OCI-M1 (cell line): ENCODE measurements at places on chromosomes 13 and 19.
A peak's percentile ranks its signal among the peaks of the same experiment; 100 is the strongest.

GRCh38 chr13:102291587-102292218 is 110.1 kb downstream of the FGF14 start:
- peak; percentile 70 for DNase-seq

DNA sequence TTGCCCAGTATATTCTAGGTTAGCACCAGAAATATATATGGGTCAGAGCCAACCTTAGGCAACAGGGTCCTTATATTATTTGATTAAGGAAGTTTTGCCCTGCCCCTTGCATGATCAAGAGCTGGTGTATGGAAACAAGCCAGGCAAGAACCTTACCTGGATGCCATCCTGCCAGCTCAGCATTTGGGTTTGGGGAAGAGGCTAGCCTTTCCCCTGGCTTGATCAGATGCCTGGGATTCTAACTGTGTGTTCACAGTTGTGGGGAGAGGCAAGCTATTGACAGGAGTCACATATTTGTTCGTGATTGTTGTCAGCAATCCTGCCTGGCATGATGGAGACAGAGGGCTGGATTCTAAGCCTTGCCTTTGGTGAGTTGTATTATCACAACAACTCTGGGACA is 260.0 kb upstream of the DACH1 start:
- no peak for DNase-seq

- DNase-seq = no peak
Observed at GRCh38 chr19:36962346-36962745, 46.2 kb downstream of the ZNF568 start.

- peak; percentile 60 for DNase-seq
Observed at GRCh38 chr13:40983259-40983658, 35.9 kb downstream of the ELF1 start.

DNA sequence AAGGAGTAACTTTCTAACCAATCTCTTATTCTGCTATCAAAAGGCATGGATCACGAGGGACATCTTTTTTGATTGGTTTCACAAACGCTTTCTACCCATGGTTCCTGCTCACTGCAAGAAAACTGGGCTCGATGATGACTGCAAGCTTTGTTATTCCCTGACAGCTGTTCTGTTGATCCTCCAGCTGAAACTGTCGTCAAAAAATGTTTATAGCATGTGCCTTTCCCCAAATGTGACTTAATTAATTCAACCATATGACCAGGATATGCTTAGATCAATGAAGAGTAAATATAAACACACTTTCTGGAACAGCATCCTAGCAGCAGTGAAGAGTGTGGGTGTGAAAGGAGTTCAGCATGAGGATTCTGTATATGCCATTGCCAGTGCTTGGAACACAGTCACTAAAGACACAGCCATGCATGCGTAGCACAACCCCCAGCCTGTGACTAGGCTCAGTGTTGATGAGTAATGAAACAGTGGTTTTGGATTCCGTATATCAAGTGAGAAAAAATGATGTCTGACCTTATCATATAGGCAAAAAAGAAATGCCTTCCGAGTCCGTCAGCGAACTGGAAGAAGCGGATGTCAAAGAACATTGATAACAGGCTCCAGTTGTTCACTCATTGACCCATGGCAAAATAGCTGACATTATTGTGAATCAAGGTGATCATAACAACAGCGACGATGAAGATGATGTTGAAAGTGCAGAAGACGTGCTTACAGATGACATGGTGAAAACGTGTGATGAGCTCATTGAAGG is 347.4 kb downstream of the FGF9 start:
- no peak for DNase-seq

DNA sequence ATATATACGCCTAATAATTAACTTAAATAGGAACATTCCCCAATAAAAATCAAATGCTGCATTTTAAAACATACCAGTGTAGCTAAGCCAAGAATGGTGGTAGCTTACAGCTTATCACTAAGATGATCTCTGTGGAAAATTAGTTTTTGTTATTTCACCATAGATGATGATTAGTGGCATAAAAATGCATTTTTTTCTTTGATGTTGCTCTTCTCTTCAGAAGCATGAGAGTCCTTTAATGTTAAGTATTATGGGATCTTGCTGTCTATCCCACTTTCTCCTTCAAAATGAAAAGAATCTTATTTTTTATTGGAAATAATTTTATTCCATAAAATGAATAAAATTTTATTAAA is 731.0 kb downstream of the SLITRK1 start:
- DNase-seq = no peak

GRCh38 chr19:35142606-35143230 is 337 bp upstream of the FXYD7 start:
- peak; percentile 67 for DNase-seq

- peak; percentile 17 for DNase-seq
Observed at GRCh38 chr13:82439159-82439904, 1442.9 kb downstream of the SLITRK1 start.

GRCh38 chr13:24146961-24147569 is 13.5 kb upstream of the SPATA13 start:
- no peak for DNase-seq

GRCh38 chr19:36028313-36029041 is 4.2 kb downstream of the CLIP3 start:
- DNase-seq = no peak

- DNase-seq = no peak
Observed at GRCh38 chr13:28031896-28032288, 43.4 kb upstream of the URAD start.

DNA sequence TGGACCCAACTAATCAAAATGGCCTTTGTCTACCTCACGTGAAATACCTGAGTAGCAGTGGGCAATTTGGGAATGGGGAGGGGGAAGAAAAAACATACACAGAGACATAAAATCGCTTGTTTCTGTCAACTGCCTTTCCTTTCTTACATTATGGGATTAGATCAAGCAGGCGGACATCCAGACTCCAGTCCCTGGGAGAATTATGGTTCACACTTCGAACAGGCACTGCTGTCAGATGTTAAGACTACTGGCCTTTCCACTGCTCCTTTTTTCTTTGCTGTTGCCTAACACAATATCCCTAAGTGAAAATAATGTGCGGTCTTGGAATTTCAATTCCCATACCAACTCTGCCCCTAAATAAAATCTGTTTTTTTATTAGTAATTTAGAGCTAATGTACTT is 1719.7 kb upstream of the SLC10A2 start:
- no peak for DNase-seq

DNA sequence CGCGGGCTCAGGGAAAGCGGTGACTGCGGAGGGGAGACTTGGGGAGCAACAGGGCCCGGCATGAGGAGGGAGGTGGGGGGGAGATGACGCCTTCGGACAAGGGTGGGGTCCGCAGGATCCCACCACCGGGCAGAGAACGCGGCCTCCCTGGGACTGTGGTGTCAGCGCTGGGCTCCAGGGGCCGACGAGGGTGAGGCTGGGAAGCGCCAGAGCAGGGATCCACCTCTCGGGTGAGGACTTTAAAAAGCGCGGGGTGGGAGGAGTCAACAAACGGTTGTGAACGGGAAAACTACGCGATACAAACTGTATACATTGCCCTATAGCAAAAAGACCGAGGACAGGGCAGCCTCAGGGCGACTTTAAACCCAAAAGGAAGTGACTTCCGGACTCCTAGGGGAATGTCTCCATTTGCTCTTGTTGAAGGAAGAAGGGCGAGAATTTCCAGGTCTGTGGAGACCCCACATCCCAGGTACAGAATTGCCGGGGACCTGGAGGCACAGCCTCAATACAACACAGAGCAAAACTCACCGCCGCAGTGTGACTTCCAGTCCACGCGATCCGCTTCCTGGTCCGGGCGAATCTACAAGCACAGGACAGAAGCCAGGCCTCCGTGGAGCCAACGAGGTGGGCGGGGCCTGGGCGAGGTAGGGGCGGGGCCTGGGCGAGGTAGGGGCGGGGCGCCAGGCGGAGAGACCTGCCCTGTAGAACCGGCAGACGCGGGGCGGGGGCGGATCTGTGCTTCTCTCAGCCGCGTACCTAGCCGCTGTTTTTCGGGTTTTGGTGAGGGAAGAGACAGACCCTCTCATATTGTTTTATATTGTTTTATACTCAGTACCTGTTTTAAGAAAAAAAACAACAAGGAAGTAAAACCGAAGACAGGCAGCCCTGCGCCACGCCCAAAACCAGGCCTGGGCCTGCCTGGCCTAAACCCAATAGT is at the start of gene ZNF888:
TSS of gene ZNF888 (minus strand) at position 588 of the 937 bp plus-strand sequence. CDS start 5,555 bp downstream, outside the sequence.
- DNase-seq = peak; percentile 96

DNA sequence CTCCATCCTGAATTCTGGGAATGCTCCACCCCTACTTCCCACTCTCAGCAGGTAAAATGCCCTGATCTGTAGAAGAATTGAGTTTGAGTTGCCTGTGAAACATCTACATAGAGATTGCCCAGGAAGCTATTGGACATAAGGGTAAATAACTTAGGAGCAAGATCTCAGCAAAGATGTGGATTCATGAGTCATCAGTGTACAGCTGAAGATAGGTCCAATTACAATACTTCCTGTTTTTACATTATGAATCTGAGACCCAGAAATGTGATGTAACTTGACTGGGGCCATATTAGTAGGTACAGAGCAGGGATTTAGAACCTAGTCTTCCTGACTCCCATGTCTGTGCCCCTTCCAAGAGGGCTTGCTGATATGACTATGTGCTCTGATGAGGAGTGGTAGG is 79.4 kb upstream of the FNDC3A start:
- DNase-seq = peak; percentile 81

DNA sequence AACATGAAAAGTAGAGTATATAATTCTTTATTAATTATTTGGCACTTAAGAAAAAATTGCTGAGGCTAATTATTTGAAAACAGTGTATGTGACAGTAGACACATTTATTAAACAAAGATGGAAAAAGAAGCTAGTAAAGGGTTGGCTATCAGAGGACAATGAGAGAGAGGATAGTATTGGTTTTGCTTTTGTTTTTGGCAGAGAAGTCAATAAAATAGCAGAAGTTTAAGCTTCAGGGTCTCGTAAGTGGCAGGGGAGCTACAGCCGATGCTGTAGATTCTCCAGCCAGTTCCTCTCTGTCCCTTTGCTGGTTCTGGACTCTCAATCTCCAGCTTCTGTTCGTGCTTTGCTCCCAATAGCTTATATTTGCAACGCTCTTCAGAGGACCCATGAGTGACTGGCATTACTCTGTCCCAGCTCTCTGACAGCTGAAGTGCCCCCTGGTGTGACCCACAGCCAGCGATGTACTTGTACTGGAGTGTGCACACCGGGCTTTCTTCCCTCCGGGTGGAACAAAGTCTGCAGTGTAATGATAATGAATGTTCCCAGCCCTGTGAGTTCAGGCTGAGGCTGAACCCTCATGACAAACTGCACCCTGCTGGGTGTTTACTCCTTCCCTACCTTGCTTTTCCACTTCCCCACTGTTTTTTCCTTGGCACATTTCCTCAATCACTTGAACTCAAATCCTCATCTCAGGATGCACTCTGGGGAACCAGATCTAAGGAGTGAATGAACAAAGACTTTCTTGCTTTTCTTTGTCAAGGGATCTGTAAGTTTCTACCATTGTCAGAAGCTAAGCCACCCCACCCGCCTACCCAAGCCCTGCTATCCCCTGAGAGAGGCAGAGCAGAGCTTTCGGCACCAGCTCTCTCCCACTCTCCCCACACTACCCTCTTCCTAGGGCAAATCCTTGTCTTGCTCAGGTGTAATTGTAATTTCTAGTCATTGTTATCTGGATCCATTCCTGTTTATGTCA is 254.8 kb downstream of the LHFPL6 start:
- peak; percentile 35 for DNase-seq

DNA sequence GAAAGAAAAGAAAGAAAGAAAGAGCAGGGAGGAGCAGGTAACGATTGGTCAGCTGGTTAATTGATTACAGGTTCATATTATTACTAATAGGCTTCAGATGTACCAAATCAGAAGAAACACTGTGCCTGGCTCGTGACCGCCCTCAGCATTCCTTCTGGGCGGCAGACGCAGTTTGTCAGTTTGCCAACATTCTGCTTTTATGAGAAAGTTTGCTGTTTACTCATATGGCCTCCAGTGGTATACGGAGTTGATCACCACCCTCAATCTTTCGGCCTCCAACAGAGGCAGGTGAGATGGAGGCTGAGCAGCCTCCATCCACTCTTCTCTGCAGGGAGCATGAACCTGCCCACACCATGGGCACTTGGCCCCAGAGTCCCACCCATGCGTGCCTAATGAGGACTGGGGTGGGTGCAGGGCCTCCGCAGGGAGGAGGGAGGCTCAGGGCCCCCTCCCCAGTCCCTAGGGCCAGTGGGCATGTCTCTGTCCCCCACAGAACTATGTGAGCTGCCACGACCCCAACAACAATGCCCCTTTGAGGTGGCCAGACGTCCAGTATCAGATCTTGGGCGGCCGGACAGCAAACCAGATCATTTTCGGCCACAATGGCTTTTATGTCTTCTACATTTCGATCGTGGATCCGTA is 8.8 kb downstream of the PRR22 start:
- DNase-seq = no peak

GRCh38 chr19:39558624-39559117 is 18.7 kb upstream of the EID2 start:
- DNase-seq = no peak

- no peak for DNase-seq
Observed at GRCh38 chr19:6226012-6226411, 53.8 kb downstream of the MLLT1 start.

DNA sequence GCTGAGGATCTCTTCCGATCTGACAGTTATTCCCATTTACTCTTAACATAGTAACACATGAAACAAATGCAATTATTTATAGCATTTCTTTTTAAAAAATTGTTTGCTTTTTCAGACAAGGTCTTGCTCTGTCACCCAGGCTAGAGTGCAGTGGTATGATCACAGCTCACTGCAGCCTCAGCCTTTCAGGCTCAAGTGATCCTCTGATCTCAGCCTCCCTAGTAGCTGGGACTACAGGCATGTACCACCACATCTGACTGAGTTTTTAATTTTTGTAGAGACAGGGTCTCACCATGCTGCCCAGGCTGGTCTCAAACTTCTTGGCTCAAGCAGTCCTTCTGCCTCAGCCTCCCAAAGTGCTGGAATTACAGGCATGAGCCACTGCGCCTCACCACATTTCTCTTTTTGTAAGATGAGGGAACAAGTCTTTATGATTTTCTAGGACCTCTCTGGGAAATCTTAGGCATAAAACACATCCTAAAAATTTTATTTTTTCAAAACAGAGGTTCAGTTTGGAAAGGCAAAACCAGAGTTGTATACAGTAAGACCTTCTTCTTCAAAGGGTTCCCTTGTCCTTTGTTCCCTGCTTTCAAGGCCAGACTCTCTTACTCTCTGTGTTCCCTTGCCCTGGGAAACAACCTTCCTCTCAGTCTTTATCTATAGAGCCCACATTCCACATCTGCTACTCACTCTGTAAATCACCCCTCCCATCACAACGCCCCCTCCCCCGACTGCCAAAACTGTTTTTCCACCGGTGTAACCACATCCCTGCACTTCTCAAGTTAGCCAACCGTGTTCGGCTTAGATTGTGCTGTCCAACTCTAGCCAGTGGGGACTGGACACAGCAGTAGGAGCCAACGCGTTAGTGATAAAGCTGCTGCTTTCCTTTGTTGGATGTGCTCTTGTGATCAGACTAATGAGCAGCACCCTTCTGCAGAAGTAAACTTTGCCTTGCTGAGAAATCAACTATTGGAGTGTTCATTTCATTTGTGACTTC is 56.2 kb downstream of the DHRS12 start:
- DNase-seq = no peak

DNA sequence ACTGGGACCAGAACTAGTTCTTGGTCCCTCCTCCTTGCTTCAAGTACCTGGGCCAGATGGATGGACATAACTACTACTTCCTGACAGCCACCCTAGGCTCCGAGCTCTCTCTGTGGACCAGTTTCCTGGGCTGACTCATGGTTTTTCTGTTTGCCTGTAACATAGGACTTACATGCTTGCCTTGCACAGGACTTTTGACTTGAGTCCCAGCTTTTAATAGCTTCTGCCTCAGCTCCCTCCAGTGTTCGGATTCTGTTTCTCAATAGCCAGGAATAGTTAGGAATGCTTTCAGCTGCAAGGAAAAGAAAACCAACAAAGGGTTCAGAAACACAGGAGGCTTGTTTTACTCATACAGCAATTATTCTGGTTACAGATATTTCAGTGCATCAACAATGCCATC is 405.9 kb downstream of the ZNF536 start:
- no peak for DNase-seq
